ENCODE measurements at places on chromosomes 1 and 21.

DNA sequence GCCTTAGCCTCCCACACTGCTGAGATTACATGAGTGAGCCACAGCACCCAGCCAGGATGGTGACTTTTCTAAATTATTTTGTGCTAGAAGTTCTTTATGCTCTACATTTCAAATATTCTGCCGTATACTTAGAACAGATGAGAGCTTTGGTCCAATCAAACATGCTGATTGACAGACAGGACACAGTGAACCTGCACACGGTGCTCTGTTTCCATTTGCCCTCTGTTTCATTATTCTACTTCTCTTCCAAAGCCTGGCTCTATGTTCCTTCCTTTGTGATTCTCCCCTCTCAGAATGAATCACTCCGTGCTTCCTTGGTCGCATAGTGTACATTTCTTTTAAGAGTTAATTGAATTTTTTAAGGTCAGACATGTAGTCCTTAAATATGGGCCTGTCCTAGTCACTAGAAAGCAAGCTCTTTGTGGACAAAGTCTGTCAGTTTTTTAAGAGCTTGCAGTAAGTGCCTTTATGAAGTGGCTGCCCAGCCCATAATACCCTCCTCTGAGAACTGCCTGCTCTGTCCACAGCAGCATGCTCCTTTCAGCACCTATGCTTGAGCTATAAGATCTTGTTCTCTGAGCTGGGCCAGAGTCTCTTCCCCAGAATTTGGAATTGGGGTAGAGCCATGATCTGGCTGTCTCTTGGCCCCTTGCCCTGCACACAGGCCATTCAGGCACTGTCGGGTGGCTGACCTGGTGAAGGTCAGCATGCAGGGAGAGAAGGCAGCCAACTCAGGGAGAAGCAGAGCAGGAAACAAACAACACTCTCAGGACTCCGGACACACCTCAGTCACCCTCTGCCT lies 66.8 kb upstream of the SLC44A3 start:
- no peak for DNase-seq

GRCh38 chr1:187516874-187517273 lies 688.1 kb downstream of the PLA2G4A start:
- DNase-seq, result no peak

DNA sequence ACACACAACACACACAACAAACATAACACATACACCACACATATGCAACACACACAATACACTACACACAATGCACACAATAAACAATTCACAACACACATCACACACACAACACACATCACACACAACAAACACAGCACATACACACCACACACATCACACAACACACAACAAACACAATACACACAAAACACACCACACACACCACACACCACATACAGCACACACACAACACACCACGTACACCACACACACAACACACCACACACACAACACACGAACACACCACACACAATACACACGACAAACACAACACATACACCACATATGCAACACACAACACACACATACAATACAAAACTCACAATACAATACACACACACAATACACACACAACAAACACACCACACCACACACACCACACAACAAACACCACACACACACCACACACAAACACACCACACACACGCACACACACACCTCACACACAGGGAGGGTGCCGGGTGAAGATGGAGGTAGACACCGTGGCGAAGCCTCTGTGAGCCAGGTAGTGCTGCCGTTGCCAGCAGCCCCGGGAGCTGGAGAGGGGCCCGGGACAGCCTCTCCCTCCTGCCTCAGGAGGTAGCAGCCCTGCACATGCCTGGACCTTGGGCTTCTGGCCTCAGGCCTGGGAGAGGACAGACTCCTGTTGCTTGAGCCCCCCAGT lies 30.4 kb upstream of the C1orf174 start:
- DNase-seq, result no peak

DNA sequence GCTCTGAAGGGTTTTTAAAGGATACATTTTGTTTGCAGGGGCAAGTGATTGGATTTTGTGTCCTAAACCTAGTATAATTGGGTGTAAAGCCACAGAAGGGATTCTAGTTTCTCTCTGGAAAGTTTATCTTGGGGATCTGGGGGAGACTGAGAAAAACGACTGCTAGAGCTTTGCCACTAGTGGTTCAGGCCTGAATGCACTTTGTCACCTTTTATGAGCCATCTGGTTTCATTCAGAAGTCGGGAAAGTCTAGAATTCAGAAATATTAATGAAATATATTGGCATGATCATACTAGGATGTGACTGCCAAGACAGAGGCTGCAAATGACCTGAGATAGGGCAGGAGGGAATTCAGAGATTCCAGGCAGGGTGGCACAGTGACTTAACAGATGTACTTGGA lies 111.5 kb upstream of the KCNK2 start:
- no peak for DNase-seq

DNA sequence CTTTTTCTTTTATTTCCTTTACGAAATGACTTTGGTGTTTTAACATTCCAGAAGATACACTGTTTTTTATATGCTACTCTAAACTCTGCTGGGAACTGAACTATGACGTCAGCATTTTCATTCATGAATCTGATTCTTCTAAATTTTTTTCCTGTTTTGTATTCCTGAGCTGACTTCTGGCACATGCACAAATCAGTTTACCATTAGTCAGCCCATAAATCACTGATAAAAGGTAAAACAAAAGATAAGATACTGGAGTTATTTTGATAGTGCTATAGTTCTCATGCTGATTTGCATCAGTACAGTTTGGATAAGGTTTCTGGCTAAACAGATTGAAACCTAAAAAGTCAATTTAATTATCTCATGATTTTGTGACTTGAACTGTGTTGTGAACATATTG lies 10.4 kb downstream of the CAMTA1 start:
- no peak for DNase-seq

DNA sequence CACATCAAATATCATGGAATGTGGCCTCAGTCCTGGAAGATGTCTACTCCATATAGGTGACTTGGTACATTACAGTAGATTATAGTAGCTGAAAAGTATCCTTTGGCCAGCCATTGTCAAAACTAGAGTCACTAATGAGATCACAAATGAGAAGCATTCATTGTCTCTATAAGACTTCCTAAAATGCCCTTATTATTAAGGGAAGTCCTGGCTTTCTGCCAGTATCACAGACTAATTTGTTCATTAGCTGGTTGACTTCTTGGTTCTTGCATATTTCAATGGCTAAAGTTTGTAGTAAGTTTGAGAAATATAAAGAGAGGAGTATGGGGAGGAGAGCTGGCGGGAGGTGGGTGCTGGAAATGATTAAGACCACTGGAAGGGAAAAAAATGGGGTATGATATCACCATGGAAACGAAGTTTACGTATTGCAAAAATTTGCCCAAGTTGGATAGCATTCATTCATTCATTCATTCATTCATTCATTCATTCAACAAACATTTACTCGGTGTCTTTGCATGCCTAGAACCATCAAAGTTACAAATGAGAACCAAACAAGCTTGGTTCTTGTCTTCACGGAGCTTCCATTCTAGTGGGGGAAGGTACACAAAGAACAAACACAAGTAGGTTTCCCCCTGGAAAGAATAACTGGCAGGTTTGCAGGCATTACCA lies 11.7 kb upstream of the B3GALNT2 start:
- DNase-seq, result no peak

DNA sequence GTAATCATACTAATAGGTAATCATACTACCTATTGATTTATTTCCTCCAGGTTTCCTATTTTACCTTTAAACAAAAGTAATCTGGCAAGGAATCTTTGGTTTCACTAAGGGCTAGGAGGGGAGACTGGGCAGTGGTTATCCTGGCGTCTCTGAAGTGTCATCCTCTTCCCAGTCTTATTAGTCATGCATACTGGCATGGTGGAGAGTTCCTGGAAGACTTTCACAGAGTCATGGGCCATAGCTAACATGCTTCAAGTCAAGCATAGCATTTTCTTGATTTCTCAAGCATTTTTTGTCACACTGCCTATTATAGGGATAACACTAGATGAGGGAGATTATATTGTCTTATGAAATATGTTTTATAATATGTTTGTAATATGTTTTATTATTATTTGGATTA lies 64.0 kb upstream of the ASB17 start:
- DNase-seq, result no peak

GRCh38 chr1:171160639-171161354 lies 24.3 kb upstream of the FMO2 start:
- DNase-seq, result no peak

GRCh38 chr1:154992721-154993571 lies 440 bp upstream of the LENEP start:
- no peak for DNase-seq

DNA sequence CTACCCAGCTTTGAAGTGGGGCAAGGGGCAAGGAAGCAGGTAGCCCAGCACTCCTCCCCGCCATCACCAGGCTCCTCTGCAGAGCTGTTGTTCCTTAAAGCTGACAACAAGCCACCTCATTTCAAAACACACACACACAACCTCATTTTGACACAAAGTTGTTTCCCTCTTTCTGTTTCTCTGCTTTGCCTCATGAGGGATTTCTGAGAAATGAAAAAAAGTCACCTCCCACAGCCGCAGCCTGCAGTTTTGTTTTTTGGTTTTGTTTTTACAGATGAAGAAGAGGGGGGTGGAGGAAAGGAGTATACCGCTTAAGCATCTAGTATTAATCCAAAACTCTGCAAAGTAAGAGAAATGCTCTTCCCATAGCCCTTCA lies 12.1 kb downstream of the MCL1 start:
- DNase-seq, result no peak

- DNase-seq, result no peak
Observed at GRCh38 chr1:19529664-19530063, 44.3 kb upstream of the CAPZB start.

DNA sequence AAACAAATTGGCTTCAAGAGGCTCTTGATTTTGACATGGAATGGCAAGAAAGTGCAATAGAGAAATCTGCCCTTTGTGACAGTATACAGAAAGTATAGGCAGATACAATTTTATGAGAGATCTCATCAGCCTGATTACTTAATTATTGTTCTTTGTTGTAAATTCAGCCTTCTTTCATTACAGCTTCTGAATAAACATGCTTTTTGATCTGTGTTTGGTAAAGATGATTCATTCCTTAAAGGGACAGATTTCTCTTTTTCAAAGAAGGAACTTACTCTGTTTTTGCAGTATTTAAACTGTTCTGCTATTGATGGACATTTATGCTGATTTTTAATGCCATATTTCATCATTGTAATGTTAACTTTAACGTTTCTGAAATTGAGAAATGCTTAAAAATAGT lies 13.7 kb upstream of the MPC2 start:
- no peak for DNase-seq

GRCh38 chr1:147492207-147492606 lies 49.1 kb upstream of the BCL9 start:
- no peak for DNase-seq

- DNase-seq, result no peak
Observed at GRCh38 chr21:15293240-15293639, 228.4 kb upstream of the NRIP1 start.

- DNase-seq, result no peak
Observed at GRCh38 chr1:15056515-15057285, 96.8 kb upstream of the TMEM51 start.

GRCh38 chr1:33211972-33212371 lies 30.1 kb upstream of the TRIM62 start:
- no peak for DNase-seq

- no peak for DNase-seq
Observed at GRCh38 chr1:201946224-201946908, at the start of gene LMOD1. Gene LMOD1 (minus strand): TSS chr1:201946548. CDS start chr1:201946340, 208 bp downstream.

DNA sequence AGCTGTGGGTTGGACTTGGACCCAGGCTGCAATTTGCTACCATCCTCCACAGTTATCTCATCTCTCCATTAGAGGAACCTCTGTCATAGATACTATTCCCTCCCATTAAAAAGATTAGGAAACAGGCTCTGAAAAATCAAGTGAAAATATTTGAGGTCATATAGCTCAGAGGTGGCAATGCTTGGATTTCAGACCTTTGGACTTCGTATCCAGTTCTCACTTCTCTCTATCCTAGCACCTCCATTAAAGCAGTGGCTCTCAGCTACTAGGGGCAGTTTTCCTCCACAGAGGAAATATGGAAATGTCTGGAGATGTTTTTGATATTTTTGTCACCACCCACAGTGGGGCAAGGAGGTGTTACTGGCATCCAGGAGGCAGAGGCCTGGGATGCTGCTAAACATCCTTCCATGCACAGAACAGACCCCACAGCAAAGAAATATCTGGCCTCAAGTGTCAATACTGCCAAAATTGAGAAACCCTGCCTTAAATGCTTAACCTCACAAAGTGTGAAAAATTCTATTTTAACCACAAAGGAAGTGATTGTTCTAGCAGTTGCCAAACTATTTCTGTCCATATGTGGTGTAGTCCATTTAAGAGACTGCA lies 54.1 kb downstream of the C8A start:
- no peak for DNase-seq

GRCh38 chr1:12208764-12209494 lies 20.9 kb upstream of the VPS13D start:
- DNase-seq, result peak; percentile 69

- no peak for DNase-seq
Observed at GRCh38 chr1:235416662-235417049, 49.4 kb downstream of the TBCE start.

DNA sequence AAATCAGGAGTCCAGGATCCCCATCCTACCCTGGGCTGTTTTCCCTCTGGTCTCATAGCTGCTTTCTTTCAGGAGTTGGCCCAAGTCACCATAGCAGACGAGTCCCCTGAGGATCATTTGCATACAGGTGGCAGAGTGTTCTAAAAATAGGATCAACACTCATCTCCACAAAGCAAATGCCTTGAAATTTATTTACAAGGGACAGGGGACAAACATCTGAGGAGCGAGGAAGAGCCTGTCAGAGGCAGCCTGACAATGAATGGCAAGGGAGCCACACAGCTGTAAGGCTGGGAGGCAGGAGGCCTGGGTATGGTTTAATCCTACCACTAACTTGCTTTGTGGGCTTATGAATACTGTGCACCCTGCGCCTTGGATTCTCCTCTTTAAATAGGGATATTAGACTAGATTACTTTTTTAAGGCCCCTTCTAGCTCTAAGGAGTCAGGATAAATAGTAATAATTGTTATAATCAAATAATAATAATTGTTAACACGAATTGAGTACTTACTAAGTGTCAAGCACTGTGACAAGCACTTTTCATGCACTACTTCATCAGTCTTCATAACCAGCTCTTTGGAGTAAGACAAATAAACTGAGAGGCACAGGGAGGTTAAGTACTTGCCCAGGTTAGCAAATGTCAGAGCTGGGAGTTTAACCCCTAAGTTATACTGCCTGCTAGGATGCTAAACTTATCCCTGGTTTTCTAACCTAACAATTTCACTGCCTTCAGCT lies 34.5 kb downstream of the RAB3B start:
- DNase-seq, result no peak

DNA sequence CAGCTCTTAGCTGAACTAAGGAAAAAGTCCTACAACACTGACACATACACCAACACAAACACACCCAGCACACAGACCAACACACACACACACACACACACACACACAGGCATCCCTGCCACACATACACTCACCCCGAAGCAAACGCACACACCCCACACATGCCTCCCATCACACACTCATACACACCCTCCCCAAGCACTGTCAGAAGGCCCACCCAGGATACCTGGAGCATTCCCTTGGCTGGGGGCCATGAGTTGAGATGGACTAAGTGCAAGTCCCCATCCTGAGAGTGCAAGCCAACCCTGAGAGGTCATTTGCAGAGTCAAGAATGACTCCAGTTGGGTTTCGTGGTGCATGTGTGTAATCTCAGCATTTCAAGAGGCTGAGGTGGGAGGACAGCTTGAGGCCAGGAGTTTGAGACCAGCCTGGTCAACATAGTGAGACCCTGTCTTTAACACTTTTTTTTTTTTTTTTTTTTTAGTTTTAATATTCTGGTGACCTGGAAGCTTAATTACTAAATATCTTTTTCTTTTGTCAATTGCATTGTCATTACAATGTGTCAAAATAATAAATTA lies 117.3 kb downstream of the RHOU start:
- no peak for DNase-seq

All from activated T-helper 1 cell treated with Interleukin-2 at 50 U/mL for 16 hours (primary cell).